ENCODE measurements at places on chromosomes 12 and 14.

DNA sequence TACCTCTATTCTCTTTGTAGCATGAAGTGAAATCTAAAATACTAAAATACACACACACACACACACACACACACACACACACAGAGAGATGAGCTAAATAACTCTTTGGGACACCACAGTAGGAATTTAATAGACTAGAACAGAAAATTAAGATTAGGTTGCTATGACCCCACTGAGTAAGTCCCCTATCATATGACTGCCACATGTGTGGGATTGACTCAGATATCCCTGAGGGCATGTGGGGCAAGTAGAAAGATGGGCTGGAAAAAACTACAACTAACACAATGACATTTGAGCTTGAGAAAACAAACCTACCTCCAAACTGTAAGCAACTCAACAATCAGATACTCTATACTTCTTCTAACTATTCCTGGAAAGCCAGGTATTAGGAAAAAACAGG, 27.0 kb downstream of the SLC25A21 start:
- no peak for DNase-seq

GRCh38 chr14:99602054-99602787, 1.8 kb downstream of the CCDC85C start:
- DNase-seq = no peak

GRCh38 chr14:101404426-101405170, 156.7 kb upstream of the DIO3 start:
- DNase-seq = no peak

- no peak for DNase-seq
These were observed 1036.2 kb upstream of the FLRT2 start for GRCh38 chr14:84493779-84494178.

DNA sequence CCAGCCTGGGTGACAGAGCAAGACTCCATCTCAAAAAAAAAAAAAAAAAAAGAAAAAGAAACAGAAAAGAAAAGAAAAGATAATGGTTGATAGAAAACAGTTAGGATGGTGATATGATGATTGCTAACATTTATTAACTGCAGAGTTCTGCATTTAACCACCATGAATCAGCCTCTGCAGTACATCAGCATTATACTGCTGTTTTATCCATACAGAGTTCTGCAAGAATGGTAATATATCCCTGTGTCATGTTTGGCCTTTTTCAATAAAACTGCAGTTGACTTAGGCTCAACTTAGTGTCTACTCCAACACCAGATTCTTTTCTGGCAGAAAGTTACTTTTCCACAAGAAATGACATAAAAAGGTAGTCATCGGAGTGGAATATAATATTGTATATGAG, 62.6 kb downstream of the DUSP6 start:
- no peak for DNase-seq

- no peak for DNase-seq
These were observed 255.8 kb upstream of the HMGA2 start for GRCh38 chr12:65568517-65568916.

- no peak for DNase-seq
These were observed 67.4 kb downstream of the PPP2R5E start for GRCh38 chr14:63475761-63476160.

- no peak for DNase-seq
These were observed 36.3 kb upstream of the ALDH2 start for GRCh38 chr12:111730420-111730819.

DNA sequence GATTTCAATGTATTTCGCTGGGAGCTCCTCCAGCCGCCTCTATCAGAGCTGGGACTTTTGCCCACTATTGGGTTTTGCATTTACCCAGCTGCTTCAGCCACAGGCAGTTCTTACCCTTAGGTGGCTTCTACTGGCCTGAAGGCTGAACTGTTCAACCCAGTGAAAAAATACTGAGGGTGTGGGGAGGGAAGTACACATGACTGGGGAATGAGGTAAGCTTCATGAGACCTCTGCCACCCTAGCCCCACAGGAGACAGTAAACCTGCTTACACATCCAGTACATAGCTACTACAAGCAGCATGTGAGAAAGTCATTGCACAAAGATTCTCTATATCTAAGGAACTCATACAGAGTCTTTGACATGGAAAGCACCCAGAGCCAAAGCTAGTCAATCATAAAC, 411.1 kb downstream of the SYT1 start:
- no peak for DNase-seq

DNA sequence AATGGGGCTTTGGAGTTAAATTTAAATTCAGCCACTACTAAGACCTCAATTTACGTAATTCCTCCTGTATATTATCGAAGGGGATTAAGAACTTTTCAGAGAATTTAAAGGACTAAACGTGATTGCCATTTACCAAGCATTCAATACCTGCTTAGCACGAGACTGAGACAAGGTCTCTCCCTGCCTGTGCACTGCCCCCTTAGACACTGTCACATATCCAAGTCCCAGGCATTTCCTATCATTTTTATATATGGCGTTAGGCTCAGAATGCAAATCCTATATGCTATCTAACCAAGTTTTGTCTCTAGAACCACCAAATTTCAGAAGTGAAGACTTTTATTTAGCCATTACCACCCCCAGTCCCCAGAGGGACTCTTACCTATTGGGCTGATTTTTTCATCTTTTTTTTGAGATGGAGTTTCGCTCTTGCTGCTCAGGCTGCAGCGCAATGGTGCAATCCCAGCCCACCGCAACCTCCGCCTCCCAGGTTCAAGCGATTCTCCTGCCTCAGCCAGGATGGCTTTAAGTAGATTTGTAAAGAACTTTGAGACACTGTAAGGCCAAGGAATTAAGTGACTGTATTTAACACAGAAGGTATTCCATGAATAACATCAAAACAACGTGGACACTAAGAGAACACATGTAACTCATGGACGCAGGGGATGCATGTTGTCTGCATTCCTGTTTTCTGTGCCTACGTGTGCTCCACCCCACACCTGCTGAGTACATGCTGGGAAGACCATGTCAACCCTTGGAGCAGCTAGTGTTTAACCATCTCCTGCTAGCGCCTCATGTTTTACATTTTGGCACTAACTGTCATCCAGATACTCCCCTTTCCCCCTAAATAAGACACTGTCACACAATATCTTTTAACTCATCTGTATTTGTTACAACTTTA, 6.4 kb downstream of the HSP90AA1 start:
- no peak for DNase-seq

DNA sequence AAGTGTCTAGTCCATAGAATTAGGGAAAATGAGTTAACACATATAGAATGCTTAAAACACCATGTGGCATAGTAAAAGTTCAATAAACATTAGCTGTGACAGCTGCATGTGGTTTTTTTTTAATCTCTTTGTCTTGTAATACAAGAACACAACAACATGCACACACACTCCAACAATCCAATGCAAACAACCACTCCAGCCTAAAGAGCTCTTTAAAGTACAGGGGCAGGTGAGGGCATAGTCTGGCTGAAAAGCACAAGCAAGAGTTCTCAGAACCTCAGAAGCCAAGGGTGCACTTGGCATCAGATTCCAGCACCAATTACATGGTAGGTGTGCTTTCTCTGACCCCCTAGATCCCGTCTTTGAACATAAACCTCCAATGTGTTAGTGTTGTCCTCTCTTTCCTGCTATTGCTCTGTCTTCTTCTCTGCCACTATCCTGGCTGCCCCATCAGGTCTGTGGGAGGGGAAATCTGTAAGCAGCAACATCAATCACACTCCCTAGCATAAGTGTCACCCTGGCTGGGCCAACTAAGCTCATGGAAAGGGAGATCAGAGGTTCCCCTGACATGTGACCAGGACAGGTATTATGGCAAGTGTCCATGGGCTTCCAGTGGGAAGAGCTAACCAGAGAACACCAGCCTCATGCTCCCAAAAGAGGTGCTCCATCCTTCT, 91.0 kb downstream of the SLC8A3 start:
- DNase-seq = no peak

GRCh38 chr14:64324461-64324860, 30.3 kb upstream of the ESR2 start:
- no peak for DNase-seq
